ENCODE measurements at places on chromosomes 11 and 22. TPM values are rescaled to one million over a fixed set of nuclear protein-coding genes. Genes with fewer than 3 reads are reported as not detected.
A peak's percentile ranks its signal among the peaks of the same experiment; 100 is the strongest.

GRCh38 chr11:35040221-35040942, 98.6 kb upstream of the CD44 start:
- no peak for DNase-seq

DNA sequence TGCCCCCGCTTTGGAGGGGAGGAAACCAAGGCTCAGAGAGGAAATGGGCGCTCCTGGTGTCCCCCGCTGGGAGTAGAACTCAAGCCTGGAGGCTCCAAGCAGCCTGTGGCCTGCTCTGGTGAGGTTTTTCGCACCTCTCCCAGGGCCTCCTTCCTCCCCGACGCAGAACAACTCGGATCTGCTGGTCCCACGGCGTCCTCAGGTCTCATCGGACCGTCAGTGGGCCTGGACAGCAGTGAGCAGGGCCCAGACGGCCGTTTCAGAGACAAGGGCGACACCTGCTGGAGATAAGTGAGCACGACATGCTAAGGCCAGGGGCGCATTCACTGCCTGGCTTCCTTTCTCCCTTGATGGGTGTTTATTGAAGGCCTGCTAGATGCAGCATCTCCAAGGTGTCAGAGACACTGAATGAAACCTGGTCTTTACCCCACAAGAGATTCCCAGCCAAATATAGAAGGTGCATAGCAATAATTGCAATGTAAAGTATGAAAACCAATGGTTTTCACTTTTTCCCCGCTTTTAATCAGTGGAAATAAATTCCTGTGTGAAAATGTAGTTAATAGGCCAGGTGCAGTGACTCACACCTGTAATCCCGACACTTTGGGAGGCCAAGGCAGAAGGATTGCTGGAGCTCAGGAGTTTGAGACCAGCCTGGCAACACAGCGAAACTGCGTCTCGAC, 26.9 kb upstream of the CD82 start:
- DNase-seq: peak; percentile 81

- no peak for DNase-seq
Observed at GRCh38 chr11:117572671-117573070, 224.3 kb downstream of the DSCAML1 start.

DNA sequence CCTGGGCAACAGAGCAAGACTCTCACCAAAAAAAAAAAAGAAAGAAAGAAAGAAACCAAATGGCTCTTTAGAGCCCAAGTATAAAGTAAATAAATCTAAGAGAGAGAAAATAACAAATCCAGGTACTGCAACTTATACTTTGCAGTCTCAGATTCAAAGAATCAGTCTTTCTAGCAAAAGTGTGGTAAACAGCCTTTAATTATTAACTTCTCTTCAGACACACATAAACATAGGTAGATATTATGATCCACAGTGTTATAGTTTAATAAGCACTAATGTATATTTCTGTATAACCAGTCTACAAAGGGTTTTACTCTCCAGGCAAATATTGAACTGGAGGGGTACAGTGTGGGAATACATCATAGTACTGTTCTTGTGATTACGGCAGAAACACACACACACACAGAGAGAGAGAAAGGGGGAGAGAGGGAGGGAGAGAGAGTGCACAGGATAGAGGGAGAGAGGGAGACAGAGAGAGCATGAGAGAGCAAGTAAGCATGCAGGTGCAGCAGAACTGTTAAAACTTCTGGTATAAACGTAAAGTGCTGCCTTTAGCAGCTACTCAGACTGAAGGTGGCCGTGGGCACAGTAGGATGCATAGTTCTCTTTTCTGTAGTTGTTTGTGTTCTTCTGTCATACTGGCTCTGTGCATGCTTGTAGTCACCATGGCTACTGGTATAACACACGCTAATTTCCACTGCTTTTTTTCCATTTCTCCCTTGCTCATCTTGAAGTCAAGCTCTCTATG, 32.3 kb downstream of the MTMR2 start:
- no peak for DNase-seq

Gene INTS4
- 28.7 TPM for total RNA-seq

Gene SLC22A6
- not detected for total RNA-seq
